T-helper 2 cell (primary cell): ENCODE measurements at places on chromosomes 6 and 20.

DNA sequence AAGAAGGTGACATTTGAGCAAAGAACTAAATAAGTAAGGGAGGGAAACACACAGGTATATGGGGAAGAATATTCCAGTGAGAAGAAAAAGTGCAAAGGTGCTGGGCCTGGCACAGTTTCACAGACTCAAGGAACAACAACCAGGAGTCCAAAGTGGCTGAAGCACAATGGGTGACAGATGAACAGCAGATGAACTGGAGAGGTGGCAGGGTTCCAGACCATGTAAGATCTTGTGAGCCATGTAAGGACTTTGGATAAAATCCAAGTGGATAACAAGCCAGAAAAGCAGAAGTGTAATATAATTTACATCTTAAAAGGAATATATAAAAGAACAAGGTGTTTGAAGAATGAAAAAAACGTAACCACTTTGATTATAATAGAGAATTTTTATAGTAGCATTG, 87.9 kb downstream of the MMS22L start:
- no peak for DNase-seq

DNA sequence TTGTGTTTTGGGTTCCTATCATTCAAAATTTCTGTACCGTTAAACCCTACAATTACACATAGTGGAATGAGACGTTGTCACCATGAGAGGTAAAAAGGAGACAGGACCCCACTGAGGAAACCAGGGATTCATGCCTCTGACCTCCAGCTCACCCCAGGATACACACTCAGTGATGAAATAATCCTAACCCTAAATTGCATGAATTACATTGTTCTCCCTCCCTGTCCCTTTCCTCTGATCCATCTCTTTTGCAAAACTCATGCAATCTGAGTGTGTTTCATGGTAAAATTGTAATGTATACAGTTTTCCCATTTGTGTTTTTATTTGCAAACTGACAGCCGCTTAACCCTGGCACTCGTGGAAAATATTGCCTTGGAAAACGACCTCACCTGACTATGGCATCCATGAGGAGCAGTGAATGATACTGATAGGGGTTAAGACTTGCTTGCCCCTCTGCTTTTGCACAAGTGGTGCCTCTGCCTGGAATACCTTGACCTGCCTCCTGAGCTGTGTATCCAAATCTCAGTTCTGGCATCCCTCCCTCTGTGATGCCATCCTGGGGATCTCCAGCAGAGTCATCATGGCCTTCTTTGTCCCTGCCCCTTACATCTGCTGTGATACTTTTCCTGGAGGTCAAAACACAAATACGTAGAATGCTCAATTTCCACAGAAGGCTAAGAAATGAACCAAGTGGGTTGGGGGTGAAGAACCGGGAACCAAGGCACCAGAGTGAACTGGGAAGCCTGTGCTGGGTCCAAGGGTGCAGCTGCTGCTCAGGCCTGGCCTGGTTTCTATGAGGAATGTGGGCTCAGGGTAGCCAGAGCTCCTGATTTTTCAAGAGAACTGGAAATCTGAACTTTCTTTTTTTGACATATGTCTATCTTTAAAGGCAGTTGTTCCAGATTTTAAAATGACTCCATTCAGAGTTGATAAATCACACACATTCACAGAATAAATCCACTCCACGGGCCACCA, 211.6 kb upstream of the ZNF217 start:
- DNase-seq: no peak

- no peak for DNase-seq
These were observed 4.2 kb downstream of the MICAL1 start for GRCh38 chr6:109451376-109451775.

GRCh38 chr6:117545161-117545595, 57.1 kb downstream of the GOPC start:
- no peak for DNase-seq

GRCh38 chr6:118100717-118101116, 193.7 kb downstream of the SLC35F1 start:
- no peak for DNase-seq

DNA sequence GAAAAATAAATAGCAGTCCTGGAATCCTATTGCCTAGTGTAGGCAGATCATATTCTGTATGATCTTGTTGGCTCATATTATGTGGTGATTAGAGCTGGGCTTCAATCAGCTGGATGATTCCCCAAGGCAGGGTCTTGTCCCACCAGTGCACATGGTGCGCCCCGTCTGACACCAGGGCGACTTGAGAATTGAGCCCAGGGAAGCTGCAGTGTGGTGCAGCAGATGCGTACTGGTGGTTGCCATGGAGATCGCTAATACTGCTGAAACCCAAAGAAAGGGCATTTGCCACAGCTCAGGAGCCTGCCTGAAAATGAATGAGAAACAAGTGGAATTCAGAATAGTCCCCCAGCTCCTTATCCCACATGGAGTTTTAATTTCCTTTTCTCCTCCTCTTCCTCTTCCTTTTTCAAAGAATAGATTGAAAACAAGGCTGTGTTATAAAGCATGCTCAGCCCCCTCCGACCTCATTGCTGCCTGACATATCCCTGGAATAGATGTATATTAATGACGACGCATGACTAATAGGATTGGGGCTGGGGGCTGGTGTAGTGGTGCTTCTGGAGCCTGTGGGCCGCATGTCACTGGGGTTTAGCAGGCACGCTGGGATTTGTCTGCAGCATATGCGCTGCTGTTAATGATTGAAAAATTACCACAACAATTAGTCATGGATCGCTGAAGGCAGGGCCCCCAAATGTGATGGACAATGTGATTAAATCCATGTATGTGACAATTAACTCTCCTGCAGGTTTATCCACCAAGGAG, 210.5 kb downstream of the FARS2 start:
- DNase-seq: no peak

DNA sequence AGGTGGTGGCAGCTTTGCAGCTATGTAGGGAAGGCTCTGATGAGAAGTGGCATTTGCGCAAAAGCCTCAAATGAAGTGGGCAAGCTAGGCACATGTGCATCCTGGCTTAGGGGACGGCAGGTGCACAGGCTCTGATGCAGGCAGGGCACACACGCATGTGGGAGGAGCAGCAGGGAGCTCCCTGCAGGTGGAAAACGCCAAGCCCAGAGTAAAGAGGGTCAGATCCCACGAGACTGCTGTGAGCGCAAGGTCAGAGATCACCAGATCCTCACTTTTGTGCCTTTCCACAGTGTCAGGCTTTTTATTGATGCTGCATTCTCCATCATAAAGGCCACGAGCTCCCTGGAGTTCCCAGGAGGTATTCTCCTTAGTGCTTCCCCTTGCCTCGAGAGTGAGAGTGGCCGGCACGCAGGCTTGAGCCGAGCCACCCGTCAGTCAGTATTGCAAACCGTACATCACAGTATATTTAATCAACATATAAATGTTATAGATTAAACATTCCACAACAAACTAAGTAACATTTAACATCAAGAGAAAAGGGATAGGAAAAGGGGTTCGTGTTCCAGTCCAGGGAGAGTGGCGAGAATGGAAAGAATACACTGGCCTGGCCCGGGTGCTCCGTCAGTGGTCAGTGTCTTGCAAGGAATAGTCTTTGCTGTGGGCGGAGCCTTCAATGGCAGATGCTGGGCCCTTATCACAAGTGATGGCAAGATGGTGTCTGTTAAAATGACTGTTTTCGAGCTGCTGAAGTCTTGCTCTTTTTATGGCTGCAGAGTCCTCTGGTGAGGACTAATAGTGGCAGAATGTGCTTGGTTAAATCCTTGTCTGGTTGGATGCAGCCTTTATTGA, 109.4 kb downstream of the SYNDIG1 start:
- DNase-seq: no peak

DNA sequence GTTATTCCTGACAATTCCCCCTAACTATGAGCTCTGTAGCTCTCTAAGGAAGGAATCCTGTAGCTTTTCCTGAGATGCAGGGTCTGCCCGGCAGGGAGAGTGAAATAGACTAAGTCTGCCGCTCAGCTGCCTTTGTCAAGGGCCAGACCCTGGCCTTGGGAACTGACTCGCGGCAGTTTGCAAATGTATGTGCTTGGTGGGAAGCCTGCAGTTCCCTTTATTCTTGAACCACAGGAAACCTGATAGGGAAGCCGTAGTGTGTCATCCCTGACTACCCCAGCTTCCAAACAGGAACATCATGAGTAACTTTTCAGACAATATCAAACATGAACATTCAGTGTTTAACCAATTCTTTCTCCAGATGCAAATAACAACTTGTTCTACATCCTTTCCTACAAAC, 78.7 kb upstream of the IFNGR1 start:
- no peak for DNase-seq

DNA sequence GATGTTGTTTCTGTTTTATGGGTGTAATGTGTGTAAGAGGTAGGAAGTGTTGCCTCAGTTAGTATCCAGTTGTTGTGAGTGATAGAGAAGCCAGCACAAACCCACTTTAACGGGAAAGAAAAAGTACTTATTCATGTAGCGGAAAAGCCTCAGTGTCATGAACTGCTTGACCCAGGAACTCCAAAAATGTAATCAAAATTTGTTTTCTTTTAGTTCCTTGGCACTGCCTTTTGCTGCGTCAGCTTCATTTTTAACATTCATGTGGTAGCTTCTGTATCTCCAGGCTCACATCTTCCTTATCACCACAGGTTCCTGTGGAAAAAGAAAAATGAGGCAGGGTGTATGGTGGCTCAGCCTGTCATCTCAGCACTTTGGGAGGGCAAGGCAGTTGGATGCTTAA, 46.4 kb upstream of the CCDC28A start:
- DNase-seq: no peak

DNA sequence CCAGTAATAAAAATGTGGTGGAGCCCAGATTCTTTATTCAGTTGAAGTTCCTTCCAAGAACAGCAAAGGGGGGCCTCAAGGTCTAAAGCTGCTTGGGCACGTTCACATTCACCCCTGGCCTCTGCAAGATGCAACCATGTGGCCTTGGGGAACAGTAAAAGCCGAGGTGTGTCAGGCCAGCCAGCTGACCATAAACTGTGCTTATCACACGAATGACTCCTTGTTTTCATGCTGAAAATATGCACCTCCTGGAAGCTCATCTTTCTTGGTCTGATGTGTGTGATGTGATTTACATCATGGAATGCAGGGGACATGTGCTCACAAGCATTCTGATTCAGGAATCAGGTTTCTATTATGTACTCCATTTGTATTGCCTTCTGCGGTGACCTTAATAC, 211.6 kb upstream of the MARCKS start:
- no peak for DNase-seq

DNA sequence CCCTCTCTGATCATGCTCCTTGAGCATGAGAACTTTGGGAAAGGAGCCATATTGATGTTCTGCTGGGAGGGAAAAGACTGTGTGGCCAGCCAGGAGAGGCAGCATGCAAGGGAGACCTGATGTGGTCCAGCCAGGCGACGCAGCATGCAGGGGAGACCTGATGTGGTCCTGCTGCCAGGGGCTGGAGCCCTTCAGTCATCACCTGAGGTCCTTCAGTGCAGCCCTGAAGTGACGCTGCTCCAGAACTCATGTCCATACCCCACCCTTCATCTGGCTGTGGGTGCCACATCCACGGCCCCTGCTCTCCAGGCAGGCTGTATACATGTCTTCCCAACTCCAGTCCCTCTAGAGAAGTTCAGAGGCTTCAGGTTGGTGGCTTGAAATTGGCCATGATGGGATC, 134.4 kb downstream of the ERMARD start:
- DNase-seq: no peak

GRCh38 chr20:52804497-52805295, 167.5 kb upstream of the TSHZ2 start:
- no peak for DNase-seq

- no peak for DNase-seq
These were observed 16.6 kb downstream of the CHMP4B start for GRCh38 chr20:33827634-33828325.

DNA sequence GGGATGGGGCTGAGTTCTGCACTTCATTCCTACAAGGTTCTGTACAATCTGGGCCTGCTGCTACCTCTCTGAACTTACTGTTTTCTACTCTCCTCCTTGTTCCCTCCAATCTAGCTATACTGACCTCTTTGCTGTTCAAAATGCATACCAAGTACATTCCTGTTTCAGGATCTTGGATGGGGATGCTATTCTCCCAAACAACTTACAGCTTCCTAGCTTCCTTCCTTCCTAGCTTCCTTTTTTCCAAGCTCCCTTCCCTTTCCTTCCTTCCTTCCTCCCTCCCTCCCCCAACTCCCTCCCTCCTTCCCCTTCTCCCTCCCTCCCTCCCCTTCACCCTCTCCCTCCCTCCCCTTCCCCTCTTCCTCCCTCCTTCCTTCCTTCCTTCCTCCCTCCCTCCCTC, 117.9 kb downstream of the AHI1 start:
- no peak for DNase-seq

- no peak for DNase-seq
These were observed 229.3 kb downstream of the SYNDIG1 start for GRCh38 chr20:24698706-24699206.

DNA sequence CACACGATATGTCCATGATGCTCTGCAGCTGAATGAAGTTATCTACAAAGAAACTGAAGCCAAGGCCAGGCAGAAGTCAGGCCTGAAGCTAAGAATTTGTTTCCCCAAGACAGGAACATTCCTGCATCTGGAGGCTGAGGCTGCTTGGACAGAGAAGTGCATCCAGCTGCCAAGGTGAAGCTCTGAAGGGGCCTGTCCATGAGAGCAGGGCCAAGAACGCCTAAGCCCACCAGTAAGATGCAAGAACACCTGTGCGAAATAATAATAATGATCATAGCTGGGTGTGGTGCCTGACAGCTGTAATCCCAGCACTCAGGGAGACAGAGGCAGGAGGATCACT, 37.7 kb upstream of the B4GALT5 start:
- DNase-seq: no peak

- no peak for DNase-seq
These were observed 738.1 kb downstream of the HDGFL1 start for GRCh38 chr6:23307516-23307915.

- no peak for DNase-seq
These were observed 608.2 kb downstream of the PRKN start for GRCh38 chr6:162119341-162119740.

DNA sequence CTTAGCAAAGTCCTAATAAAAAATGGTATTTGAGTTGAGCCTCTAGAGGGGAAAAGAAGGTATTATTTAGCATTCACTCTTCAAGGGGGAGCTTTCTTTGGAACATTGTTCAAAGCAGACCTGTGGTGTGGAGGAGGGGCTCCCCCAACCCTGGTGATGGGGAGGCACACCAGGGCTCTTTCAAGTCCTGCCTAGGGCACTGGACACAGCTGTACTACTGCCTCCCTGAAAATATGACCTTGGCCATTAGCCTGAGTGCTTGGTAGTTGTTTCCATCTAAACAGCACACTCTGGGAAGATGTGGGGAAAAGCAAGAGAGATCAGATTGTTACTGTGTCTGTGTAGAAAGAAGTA, 215.1 kb upstream of the CNR1 start:
- DNase-seq: no peak

- DNase-seq: no peak
These were observed 316.1 kb upstream of the PRDM1 start for GRCh38 chr6:105769987-105770386.

- DNase-seq: no peak
These were observed 83.8 kb downstream of the IYD start for GRCh38 chr6:150452428-150453243.
